Glomerular endothelial cell (primary cell): ENCODE measurements at places on chromosomes 5 and 9. TPM values are rescaled to one million over a fixed set of nuclear protein-coding genes. Genes with fewer than 3 reads are reported as not detected.

DNA sequence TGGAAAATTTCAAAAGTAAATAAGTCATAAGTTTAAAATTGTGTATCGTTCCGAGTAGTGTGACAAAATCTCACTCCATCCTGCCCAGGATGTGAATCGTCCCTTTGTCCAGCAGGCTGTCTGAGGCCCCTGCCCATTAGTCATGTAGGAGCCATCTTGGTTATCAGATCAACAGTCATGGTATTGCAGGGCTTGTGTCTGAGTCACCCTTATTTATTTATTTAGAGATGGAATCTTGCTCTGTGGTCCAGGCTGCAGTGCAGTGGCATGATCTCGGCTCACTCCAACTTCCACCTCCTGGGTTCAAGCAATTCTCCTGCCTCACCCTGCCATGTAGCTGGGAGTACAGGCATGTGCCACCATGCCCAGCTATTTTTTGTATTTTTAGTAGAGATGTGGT is 30.2 kb downstream of the ITGA2 start:
- DNase-seq, result no peak

- no peak for DNase-seq
Observed at GRCh38 chr5:102295534-102296177, 428 bp downstream of the SLCO4C1 start.

GRCh38 chr9:69004836-69005235 is 9.1 kb downstream of the PRKACG start:
- DNase-seq, result no peak

BTNL8 gene
- total RNA-seq, result not detected in 2 replicates
